ENCODE measurements at places on chromosomes 3 and 15.

- no peak for DNase-seq
Measured at GRCh38 chr15:26083896-26084295, 220.8 kb upstream of the ATP10A start.

DNA sequence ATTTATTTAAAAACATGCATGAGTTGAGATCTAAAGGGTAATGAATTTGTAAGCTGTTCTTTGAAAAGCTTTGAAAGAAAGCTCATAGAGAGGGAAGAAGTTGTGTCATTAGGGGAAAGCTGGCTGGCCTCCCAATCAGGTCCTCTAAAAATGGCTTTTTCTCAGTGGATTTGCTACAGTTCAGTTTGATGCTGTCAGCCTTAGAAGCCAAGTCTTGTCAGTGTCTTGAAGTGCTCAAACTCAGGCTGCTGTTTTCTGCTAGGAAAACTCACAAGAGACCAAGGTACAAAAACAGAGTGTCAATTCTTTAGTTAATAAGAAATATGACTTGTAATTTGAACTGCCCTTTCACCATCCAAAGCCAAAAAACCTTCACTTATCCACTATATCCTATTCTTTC lies 243.8 kb downstream of the OTOL1 start:
- no peak for DNase-seq

DNA sequence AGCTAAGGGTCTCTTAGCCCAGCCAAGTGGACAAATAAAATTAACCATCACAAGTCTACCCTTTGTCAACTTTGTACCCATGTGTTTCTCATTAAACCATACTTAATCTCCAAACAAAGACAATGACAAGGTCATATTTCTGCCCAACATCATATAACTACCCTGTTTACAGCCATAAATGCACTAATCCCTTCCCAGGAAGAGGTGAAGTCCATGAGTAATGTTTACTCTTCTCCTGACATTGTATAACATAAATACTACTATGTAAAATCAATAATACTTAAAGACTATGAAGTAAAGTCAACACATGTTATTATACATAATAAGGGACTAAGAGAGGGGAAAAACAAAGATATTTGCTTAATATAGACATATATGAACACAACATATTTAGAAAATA lies 38.5 kb upstream of the FAN1 start:
- DNase-seq: no peak

DNA sequence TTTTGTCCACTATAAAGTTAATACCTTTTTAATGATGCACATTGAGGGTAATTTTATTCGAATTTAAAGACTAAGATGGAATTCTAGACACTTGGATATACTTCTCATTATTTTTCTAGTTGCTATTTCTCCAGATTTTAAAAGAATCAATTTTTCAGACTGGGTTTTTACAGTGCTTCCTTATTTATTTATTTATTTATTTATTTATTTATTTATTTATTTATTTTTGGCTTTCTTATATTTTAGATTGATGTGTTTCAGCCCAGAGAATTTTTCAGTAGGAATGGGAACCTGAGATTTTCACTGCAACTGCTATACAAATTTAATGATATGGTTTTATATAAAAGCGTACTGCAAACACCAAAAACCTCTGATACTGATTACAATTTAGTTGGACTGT lies 448.7 kb downstream of the ZPLD1 start:
- DNase-seq: no peak

DNA sequence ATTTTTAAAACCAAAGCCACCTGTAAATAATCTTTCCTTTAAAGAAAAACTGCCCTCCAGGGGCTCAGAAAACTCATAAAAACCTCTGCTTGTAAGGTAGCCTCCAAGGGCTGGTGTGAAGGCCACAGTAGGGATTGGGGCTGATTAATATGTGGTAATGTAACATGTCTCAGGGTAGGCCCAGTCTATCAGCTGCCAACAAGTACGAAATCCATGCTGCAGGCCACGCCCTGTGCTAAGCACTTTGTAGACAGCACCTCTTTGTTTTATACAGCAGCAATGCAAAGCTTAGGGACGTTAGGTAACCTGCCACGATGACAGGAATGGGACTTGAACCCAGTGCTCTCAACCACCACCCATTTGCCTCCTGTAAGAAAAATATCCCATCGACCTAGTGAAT lies 65.6 kb upstream of the PRICKLE2 start:
- DNase-seq: no peak

- DNase-seq: no peak
Measured at GRCh38 chr3:42276141-42277132, 10.5 kb upstream of the CCK start.

GRCh38 chr3:43793648-43794372 lies 103.1 kb downstream of the ABHD5 start:
- DNase-seq: no peak

- DNase-seq: no peak
Measured at GRCh38 chr3:111324151-111324550, 217.8 kb upstream of the CD96 start.

DNA sequence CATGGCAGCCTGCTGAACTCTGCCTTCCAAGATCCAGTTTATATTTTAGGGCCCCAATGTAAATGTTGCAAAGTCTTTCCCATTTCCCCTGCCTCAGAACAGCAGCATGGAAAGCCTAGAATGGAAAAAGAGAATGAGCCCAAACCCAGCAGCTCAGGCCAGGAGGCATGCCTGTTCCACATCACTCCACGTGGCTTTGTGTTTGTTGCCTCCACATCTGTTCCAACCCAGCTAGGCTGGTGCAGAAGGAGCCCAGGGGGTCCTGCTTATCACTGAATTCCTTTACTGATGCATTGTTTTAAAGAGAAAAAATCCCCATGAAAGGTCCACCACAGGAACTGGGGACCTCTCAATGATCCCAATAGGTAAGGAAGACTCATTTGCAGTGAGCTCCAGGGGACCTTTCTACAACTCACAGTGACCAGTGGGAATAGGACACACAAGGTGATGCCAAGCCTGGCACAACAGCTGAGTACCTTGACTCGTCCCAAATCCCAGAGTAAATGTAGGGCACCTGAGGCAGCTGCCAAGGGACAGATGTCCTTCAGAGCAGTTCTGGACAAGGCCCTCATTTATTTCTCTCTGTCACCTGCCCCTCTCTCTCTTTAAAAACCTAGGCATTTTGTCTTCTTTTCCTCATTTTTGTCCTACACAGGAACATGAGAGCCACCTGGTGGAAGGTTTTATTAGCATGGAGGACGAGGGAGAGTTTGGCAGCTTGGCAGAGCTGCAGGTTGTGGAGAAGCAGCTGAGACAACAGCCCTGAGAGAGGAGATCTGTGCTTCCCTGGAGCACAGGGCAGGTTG lies 41.7 kb upstream of the ADAMTS17 start:
- peak; percentile 21 for DNase-seq

GRCh38 chr3:100084100-100084806 lies 30.0 kb downstream of the FILIP1L start:
- DNase-seq: no peak

DNA sequence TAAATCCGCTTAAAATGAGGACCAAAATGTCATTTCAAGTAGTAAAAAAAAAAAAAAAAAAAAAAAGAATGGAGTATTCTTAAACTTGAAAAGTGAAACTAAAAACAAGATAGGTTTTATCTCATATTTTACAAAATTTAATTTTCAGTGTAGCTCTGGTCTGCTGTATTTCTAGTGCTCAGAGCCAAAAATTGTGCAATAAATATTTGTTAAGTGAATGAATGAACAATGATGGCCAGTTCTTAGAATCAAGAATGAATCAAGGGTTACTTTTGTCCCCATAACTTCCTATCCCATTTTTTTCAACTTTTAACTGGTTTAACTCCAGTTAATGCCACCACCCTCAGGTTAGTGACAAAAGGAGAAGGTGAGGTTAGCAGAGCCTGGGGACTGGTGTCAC lies 214.4 kb downstream of the ABHD5 start:
- no peak for DNase-seq

DNA sequence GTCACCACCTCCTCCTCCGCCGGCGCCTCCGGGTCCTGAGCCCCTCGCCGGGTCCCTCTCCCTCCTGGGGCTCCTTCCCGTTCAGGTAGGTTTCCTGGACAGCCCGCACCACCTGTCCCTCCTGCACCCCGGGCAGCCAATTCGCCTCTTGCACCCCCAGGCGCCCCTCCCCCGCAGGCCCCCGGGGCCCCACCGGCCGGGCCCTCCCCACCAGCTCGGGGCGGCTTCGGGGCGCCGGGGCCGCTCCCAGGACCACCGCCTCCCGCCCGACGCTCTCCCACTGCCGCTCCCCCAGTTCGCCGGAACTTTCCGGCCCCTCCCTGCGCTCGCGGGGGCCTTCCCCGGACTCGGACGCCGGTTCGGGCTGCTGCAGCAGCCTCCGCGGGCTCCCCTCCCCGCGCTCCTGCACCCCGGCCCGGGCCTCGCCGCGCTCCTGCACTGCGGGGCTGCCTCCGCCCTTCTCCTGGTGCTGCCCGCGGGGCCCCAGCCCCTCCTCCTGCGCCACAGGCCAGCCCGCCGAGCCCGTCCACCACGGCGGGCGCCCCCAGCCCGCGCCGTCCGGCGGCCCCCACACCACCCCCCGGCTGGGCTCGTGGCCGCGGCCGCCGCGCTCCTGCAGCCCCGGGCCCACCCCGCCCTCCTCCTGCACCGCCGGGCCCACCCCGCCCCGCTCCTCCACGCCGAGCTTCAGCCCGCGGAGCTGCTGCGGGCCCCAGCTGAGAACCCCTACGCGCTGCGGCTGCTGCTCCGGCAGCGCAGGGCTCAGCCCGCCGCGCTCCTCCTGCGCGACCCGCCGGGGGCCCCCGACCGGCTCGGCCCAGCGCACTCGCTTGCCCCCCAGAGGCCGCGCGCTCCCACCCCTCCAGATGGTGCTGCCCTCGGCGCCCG lies 587 bp upstream of the TNK2 start:
- DNase-seq: no peak

DNA sequence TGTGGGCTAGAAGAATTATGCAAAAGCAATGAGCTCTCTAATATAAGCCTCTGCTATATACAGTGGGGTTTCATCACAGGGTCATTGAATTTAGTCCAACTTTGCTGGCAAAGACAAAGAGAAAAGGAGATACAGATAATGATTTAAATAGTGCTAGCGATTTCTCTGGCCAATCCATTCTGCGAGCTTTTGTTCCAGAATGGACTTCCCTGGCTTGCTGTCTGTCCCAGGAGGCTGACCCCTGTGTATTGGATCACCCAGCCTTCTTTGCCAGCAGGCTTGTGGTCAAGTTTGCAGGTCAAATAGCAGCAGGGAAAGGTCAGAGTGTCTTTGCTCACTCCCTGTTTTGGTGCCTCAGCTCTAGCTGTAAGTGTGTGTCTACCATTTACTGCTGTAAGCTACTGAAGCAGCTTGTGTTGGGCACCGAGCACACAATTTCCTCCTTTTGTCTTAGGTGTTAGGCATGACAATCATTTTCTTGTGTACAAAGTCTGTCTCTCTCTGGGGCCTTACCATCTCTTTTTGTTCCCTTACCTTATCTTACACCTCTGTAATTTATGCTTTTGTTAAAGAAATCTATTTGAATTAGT lies 55.7 kb downstream of the UNC13C start:
- no peak for DNase-seq

DNA sequence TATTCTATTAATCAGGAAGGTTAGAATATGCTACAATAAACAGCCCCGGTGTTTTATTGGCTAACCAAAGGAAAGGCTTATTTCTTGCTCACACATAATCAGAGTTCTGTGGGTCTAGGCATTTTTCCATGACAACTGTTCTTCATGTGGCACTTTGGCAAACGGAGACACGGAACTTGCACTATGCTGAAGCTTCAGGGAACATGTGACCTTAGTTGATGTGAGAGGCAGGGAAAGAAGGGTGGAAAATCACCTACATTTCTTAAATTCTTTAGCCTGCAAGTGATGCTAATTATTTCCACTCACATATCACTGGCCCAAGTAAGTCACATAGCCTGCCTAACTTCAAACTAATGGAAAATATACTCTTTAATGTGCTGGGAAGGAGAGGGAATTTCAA lies 344.6 kb downstream of the SV2B start:
- no peak for DNase-seq

DNA sequence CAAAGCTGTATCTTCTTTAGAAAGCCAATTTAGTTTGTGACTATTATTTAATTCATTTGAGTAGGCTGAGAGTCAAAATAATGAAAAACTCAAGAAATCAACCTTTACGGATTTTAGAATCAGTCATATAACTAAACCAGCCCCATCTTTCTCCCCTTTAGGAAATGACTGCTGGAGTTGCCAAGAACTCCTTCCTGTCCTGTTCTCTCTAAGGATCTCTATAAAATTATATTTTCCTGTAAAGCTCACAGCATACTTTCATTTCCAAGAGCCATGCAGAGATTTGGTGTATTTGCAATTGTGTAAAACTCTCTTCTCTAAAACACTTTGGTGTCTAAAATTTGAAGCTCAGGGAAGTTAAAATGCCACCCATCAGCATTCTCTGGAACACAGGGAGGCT lies 323.4 kb upstream of the GBE1 start:
- DNase-seq: no peak

DNA sequence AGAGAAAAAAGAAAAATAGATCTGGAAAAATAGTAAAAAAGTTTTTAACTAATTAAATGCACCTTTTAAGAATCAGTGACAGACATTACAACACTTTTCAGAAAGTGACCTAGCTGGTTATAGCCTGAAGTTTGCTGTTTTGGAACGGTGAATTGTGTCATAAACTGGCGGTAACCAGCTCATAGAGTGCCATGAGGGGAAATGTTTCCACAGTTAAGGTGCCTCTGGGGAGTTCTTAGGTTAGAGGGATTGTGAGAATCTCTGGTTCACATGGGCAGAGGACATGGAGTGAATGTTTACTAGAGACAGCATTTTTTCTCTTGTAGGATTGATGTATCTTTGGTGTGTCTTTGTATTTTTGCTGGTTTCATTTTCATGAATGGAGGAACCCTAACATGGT lies 2.8 kb downstream of the TBC1D23 start:
- no peak for DNase-seq

DNA sequence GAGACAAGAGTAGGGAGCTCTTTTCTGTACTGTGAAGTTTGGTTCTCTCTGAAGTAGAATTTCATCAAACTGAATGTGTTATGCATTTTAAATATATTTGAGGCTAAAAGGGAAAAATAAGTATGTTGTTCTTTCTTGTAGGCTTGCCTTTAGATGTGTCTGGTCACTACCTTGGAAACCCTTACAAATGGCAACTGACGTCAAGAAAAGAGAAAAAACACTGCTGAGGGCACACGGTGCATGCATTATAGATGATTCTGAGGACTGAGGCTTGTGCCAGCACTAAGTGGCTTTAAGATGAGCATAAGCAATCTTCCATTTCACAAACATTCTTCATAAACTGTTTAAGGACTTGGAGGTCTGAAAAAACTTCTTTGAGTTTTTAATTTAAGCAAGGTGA lies 31.1 kb upstream of the ACTL6A start:
- DNase-seq: no peak

DNA sequence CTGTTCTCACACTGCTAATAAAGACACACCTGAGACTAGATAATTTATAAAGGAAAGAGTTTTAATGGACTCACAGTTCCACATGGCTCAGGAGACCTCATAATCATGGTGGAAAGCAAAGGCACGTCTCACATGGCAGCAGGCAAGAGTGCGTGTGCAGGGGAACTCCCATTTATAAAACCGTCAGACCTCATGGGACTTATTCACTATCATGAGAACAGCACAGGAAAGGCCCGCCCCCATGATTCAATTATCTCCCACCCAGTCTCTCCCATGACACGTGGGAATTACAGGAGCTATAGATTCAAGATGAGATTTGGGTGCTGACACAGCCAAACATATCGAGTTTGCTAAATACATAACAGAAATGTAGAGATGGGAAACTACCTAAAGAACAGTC lies 39.5 kb upstream of the DGKG start:
- DNase-seq: no peak

- no peak for DNase-seq
Measured at GRCh38 chr3:5214352-5214751, 26.8 kb downstream of the EDEM1 start.

Measured in nucleus accumbens (tissue), 56 donors.